GM04503 (cell line): ENCODE measurements at places on chromosomes 1 and 21.

GRCh38 chr1:31700468-31701090 lies 3.2 kb downstream of the COL16A1 start:
- DNase-seq: no peak

DNA sequence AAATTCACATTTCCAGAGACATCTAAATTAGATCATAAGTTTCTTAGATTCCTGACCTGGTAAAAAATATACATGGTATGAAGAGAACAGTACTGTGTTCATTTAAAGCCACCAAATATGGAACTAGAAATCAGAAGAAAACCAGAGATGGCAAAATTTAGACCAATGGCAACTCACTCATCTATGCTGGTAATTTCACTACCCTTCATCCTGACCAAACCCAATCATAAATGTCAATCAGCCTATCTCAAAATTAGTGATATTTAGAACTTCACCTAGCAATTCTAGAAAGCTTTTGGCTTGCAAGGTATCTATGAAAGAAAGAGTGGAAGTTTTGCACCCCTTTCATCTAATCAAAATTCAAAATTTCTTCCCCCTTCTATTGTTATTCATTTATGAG lies 107.7 kb downstream of the NIBAN1 start:
- DNase-seq: no peak

DNA sequence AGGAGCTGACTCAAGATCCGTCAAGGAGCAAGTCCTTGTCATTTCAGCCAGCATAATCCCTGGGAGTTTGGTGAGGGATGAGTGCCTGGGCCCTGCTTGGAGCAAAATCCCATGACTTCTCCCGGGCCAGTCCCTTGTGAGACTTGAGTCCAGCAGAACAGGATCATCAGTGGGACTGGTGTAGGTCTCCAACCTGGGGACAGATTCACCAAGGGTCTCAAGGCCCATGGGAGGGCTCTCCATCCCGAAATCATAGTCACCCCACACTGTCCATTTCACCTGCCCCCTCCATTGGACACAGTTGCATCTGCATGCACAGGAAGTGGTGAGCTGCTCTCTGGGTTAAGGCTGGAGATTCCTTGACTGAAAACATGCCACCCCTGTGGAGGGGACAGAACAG lies 178.2 kb downstream of the FOXD2 start:
- DNase-seq: no peak

- no peak for DNase-seq
Measured at GRCh38 chr1:183248989-183249691, 63.1 kb downstream of the LAMC2 start.

GRCh38 chr1:236059011-236059410 lies 5.9 kb downstream of the NID1 start:
- no peak for DNase-seq
